AG09319 (cell line): ENCODE measurements at places on chromosomes 4 and X.

- no peak for DNase-seq
Measured at GRCh38 chr4:67542076-67542475, 3.2 kb downstream of the CENPC start.

DNA sequence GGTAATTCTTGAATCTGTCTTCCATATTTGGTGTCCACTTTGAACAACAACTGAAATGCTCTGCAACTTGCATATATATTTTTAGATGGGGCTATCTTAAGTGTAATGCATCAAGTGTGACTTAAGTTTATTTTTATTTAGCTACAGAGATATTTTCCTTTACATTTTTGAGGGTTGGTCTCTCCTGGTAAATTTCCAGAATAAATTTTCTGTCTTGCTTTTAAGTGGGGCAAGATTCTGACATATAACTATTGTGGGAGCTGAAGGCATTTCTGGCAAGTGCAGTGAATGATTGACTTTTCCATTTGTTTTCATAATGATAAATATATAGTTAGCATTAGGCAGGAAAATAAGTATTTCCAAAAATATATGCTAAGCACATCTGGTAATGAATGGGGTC, 18.8 kb downstream of the UNC5C start:
- DNase-seq = no peak

- no peak for DNase-seq
Measured at GRCh38 chr4:74418063-74418670, 26.8 kb upstream of the AREG start.

DNA sequence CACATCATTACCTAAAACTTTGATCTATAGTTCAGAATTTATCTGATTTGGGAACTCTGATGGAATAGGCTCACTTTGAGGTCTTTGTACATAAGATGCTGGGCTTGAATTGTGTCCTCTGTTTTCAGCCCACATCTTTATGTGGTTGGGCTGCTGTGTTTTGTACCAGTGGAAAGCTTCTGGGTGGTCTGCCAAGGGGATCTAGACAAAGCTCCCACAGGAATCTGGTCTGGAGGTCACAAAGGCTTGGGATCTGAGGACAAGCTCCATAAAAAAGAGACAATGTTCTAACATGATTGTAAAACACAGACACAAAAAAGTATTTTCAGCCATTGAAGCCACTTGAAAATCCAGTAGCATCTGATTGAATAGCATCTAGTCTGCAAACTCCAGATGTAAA, 393.5 kb upstream of the PITX2 start:
- no peak for DNase-seq

DNA sequence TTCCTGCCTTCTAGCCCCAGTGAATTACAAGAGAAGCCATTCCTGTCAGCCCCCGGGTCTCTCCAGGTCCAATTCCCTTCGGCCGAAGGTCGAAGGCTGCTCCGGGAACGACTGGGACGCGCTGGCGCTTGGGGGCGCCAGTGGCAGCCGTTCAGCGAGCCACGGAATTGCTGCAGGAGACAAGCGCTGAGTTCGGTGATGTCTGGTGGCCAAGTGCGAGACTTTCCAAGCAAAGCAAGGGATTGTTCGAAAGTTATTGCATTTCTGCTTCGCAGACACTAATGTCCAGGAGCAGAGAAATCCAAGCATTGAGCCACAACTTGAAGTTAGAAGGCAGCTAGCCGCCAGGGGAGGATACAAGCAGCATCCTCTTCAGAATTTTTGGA, 1.1 kb upstream of the DKK2 start:
- DNase-seq = no peak

DNA sequence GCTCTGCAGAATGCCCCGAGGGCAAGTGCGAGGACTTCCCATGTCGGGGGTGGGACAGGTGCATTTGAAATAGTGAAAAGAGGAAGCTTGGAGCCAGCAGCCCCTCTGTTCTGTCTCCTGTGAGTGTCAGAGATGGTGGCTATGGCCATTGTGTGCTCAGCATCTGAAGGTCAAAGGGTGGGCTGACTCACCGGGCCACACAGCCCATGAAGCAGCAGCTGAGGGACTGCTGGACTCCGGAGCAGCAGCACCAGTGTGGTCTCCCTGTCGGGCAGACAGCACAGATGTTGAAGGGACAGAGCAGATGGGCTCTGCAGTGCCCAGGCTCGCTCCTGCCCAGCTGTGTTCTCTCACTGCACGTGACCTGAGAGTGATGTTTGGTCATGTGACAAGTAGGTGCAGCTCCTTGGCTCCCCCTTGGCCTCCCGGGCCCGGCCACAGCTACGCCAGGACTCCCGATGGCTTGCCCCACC, 53.5 kb downstream of the TBC1D14 start:
- DNase-seq = no peak

DNA sequence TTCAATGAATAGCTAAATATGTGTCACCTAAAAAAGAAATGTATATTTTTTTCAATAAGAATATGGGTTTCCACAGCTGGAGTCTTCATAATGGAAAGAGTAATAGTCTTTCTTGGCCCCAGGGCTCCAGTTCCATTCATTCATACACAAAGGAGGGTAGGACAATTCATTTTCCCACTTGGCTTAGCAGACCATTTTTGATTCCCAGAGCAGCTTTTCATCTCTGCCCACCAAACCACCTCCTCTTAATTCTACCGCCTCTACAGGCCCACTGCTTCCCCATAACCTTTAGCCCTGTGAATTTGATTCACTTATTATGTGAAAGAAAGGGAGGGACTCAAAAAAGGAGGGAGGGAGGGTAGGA, 129.9 kb upstream of the PAK3 start:
- no peak for DNase-seq

DNA sequence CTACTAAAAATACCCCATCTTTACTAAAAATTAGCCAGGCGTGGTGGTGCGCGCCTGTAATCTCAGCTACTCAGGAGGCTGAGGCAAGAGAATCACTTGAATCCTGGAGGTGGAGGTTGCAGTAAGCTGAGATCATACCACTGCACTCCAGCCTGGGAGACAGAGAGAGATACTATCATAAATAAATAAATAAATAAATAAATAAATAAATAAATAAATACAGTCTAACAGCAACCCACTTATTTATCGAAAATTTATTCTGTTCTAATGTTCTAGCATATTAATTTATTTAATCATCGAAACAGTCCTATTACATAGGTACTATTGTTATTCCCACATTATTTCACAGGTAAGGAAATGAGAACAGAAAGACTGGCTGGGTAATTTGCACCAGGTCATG, 18.2 kb upstream of the TXK start:
- no peak for DNase-seq

GRCh38 chrX:149720021-149720689, 8.3 kb downstream of the MAGEA11 start:
- no peak for DNase-seq

DNA sequence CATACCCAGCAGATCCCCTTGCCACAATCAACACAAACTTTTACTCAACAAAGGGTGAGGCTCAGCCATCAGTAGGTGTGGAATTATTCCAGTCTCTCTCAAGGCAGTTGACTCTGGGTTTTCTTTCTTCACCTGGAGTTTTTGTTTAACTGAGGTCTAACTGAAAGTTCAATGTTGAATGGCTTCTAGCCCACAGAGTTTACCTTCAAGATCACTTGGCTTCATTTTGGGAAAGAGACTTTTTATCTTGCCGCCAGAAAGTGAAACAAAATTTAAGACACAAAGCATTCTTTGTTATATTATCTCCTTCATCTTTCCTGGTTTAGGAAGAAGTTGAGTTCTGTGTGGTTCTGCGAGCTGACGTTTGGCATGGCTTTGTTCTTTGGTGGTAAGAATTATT, 83.8 kb upstream of the RASGEF1B start:
- DNase-seq = no peak

DNA sequence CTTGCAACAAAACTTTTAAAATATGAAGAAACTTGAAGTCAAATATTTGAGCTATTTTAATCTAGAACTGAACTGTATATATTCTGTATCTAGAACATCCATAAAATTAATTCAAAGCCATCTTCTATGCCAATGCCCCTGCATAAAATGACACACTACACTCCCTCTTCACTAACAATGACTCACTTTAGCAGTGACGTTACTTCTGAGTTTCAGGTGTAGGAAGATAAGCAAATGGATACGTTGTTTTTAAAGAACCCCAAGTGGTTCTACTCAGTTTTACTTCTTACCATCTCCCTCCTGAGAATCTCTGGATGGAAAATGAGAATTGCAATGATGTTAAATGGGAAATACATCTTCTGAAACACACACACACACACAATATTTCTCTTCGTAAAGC, 45.2 kb downstream of the CXXC4 start:
- no peak for DNase-seq

DNA sequence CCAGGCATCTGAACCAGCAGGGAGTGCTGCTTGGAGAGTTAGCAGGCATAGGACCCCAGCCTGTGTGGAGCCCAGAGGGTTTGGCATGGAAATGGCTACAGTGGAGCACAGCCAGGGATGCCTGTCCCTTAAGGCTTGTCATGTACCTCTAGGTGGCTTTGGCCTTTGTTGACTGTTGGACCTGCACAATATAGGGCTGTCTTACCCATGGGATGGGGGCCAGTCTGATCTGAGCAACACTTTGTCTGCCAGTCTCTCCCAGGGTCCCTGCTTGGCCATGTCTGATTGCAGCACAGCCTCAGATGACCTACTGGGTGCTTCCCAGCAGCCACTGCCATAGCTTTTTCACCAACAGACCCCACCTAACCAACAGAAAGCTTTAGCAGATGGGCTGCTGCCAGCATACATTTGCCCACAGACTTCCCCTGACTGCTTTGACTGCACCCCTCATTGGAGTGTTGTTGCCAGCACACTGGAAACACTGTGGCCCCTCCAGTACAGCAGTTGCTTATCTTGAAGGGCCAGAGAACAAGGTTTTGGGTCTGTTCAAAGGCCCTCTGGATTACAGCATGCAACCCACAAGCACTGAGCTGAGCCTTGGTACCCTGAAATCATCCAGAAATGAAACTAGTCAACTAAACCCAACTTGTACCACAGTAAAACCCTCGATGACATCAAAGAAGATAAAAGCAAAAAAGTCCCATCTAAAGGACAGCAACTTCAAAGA, 22.1 kb downstream of the ANAPC10 start:
- no peak for DNase-seq

- DNase-seq = no peak
Measured at GRCh38 chrX:54788446-54788845, 9.6 kb downstream of the ITIH6 start.

- no peak for DNase-seq
Measured at GRCh38 chrX:16143968-16144367, 20.6 kb downstream of the GRPR start.

DNA sequence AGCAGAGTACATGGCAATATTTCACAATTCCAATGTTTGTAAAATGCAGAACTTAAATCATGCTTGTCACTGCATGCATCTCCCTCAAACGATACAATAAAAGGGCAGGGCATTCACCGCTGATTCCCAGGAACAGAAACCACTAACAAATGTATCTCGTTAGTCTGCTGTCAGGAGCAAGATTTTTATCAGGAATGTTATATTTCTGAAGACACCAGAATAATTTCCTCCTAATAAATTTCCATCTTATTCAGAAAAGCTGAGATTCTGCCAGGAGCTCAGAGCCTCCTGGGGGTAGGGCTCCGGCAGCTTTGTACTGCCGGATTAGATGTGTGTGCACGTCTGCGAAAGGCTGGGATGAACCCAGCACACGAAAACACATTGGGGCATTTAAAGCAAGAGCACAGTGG, 54.0 kb upstream of the LDB2 start:
- no peak for DNase-seq

DNA sequence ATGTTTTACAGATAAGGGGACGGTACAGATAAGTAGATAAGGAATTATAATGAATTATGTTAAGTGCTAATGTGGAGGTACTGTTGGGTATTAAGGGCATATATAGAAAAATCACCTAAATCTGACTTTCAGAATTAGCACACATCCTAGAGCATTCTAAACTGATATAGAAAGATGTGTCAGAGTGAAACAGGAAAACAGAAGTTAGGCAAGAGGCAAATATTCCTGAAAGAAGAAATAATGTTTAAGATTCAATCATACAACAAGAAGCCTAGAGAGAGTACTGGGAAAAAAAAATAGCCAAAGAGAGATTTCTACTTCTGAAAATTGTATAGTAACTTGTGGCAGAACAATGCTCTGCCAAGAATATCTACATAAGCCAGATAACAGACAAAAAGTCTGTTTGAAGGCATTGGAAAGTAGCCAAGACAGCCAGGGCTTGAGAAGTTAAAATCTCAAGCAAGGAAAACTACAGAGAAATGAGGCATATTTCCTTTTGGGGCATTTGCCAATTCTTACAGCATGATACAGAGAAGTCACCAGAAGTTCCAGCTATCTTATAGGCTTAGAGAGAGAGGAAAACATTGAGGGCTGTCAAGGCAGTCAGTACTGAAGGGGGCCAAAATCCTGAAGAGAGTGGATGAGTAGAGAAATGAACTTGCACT, 646.0 kb downstream of the RPA4 start:
- DNase-seq = no peak

- DNase-seq = no peak
Measured at GRCh38 chr4:127174201-127174600, 458.6 kb upstream of the INTU start.

DNA sequence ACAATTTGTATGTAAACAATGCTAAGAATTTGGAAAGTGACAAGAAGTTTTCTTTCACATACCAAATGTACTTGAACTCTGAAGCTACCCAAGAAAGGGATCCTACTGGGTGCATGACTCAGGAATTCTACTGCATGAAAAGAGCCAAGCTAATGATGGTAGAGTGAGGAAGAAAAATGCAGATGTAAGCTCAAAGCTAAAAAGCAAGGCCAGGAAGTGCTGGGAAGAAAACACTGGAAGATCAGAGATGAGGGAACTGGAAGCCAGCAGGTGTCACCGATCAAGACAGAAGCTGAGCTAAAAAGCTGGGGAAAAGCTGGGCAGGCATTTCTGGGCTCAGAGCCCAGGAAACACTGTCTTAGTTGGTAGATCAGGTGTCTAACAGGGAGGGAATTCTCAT, 449.1 kb downstream of the NKX6-1 start:
- DNase-seq = no peak

- DNase-seq = no peak
Measured at GRCh38 chr4:140090215-140090731, 63.7 kb downstream of the MAML3 start.

DNA sequence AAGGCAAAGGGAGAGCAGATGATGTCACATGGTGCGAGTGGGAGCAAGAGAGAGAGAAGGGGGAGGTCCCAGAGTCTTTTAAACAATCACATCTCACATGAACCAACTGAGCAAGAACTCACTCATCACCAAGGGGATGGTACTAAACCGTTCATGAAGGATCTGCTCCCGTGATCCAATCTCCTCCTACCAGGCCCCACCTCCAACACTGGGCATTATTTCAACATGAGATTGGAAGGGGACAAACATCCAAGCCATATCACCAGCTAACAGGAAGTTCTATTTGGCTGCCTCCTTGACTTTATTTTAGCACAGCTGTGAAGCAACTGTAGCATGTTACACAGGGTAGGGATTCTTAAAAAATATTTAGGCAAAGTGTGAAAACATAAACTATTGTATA, 102.5 kb downstream of the DDIT4L start:
- peak; percentile 8 for DNase-seq

- no peak for DNase-seq
Measured at GRCh38 chrX:135984791-135985156, 461 bp upstream of the SLC9A6 start.

- no peak for DNase-seq
Measured at GRCh38 chr4:16582526-16582925, 315.9 kb downstream of the LDB2 start.

GRCh38 chr4:140326395-140326993, 47.0 kb upstream of the SCOC start:
- no peak for DNase-seq

- no peak for DNase-seq
Measured at GRCh38 chr4:107050525-107051135, 14.5 kb upstream of the DKK2 start.
